ENCODE measurements at places on chromosomes 2 and 18.
A peak's percentile ranks its signal among the peaks of the same experiment; 100 is the strongest.

DNA sequence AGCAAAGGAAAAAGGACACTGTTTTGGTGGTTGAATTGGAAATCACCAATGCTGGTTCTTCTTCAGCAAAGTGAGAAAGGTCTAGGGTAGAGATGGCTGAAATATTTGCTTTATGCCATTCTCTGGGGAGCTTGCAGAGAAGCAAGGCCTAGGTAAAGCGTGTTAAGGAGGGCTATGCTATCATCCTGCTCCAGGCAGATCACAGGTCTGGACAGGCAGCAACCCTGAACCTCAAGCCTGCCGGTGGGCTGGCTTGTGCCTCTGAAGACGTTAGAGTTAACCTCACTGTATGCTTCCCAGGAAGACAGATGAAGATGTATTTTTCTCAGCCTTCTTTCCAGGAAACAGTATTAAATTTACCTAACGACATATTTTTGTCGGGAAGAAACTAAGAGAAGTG, 138.5 kb upstream of the LYPD6 start:
- no peak for DNase-seq

- peak; percentile 31 for DNase-seq
Observed at GRCh38 chr2:15154297-15154696, 406.8 kb downstream of the NBAS start.

DNA sequence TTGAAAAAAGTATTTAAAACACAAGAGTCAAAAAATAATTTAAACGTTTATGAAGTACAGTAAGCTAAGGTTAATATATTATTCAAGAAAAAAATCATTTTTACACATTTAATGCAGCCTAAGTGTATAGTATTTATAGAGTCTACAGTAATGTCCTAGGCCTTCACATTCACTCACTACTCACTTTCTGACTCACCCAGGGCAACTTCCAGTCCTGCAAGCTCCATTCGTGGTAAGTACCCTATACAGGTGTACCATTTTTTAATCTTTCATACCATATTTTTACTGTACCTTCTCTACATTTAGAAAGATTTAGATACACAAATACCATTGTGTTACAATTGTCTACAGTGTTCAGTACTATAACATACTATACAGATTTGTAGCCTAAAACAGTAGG, 20.9 kb upstream of the RPRD1A start:
- DNase-seq, result no peak

GRCh38 chr2:30115141-30115980, 31.4 kb upstream of the YPEL5 start:
- DNase-seq, result peak; percentile 89

- DNase-seq, result no peak
Observed at GRCh38 chr2:241568726-241569125, 10.2 kb downstream of the BOK start.

DNA sequence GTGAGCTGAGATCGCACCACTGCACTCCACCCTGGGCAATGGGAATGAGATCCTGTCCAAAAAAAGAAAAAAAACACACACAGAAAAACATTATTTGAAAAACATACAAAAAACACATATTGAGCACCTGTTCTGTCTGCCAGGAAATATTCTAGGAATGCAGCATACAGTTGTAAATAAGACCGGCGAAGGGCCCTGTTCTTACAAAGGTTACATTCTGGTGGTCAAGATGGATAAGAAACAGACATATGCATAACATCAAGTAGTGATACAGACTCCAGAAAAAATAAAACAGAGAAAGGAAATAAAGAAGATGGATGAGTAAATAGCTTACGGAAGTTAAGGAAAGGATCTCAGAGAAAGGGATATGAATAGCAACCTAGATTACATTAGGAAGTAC, 159.8 kb downstream of the GALNT3 start:
- no peak for DNase-seq

- no peak for DNase-seq
Observed at GRCh38 chr2:240629968-240630770, 4.9 kb downstream of the GPR35 start.

- DNase-seq, result no peak
Observed at GRCh38 chr2:37344453-37345361, at the start of gene QPCT. Gene QPCT (plus strand): TSS chr2:37344630. CDS start chr2:37344732, 102 bp downstream.

DNA sequence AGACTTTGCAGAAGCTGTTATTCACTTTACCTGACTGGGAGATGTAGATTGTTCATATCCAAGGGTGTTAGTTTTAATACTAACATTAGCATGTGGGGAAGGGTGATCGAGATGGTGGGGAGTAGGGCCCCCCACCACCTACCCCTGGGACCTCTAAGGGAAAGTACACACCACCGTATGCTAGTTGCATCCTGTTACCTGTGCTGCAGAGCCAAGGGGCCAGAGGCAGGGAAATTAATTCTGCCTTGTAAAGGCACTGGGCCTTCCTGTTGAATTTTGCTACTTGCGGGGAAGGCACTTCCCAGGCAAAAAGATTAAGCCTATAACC, 9.0 kb downstream of the STEAP3 start:
- no peak for DNase-seq

DNA sequence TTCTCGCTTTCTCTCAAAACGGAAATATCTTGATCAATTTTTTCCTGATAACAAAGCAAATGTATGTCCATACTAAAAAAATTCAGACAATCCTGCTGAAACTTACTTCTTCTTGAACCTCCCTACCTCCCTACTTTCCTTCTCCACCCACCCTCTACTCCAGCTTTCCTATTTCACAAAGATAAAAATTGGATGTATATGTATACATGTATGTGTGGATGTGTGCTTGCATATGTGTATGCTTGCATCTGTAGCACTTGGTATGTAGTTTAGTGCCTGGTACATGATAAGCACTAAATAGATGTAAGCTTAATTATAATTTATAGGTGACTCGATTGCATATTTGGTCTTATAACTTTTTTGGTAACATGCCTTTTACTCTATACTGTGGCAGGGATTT, 167.5 kb upstream of the ITGA4 start:
- no peak for DNase-seq

- DNase-seq, result no peak
Observed at GRCh38 chr2:19752500-19752899, 149.3 kb downstream of the TTC32 start.

GRCh38 chr2:7225848-7226247, 308.6 kb downstream of the RNF144A start:
- DNase-seq, result no peak

DNA sequence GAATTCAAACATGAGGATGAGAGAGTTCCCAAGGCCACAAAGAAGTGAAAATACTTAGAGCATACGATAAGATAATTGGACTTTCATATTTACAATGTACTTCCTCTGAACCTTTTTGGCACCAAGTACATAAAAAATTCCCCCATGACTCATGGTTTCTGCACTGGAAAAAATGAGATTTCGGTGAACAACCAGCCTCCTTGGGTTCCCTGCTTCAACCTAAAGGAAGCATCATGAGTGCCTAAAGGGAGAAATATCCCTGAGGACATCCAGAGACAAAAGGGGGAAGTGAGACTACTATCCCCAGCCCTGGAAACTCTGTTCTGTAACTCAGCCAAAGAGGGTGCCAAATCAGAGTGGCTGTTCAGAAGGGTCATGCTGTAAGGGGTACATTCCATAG, 562.7 kb upstream of the SLC39A10 start:
- peak; percentile 37 for DNase-seq

GRCh38 chr2:223954401-223954800, 2.9 kb upstream of the MRPL44 start:
- DNase-seq, result peak; percentile 87

- peak; percentile 94 for DNase-seq
Observed at GRCh38 chr2:30666266-30666874, 140.9 kb downstream of the CAPN13 start.

All from cardiac fibroblast (primary cell).